ENCODE measurements at places on chromosomes 5 and 9.

DNA sequence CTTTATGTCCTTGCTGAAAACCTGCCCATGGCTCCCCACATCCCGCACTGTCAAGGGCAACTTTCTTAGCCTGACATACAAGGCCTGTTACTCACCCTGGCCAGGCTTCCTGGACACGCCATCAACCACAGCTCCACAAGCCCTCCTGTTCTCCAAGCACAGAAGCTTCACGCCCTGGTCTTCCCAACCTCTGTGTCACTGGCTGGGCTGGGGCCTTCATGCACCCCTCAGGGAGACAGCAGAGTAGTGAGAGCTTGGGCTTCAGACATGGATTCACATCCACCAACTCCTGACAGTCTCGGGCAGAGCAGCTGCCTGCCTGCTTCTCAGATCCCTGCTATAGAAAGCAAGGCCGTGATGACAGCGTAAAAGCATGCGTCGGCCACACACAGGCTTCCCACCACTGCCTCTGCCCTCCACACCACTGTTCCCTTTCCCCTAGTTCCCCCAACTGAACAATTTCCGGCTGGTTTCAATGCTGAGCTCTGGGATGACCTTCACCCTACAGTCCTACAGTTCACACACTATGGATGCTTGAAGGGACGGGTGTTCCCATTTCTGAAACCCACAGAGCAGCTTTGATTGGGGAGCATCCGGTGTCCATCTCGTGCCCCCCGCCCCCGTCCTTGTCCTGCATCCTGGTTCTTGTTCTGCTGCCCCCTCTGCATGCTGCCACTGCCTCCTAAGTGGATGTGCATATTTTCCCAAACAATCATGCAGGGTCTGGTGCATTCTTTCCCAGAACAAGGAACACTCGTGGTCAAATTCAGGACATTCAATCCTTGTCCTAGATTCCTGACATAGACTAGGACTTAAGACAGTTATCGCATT lies 33.4 kb upstream of the ADAMTS2 start:
- no peak for DNase-seq

- no peak for DNase-seq
Observed at GRCh38 chr9:129987047-129987446, 55.9 kb downstream of the FNBP1 start.

- no peak for DNase-seq
Observed at GRCh38 chr9:113888976-113889375, 12.9 kb downstream of the ZNF618 start.

DNA sequence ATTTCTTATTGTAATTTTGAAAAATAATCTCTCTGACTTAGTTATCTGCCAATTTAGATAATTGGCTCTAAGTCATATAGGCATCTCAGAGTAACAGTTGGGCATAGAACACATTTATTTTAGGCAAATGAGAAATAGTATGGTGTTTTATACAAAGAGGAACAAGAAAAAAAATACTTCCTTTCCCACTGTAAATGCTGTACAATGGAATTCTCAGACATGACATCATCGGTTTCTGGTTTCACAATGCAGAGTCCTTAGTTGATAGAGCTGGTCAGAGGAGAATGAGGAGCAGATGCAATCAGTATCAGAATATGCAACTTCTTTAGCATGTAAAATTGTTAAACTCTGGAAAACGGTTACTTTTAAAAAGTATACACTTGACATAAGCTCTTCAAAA lies 49.4 kb downstream of the PLK2 start:
- no peak for DNase-seq

DNA sequence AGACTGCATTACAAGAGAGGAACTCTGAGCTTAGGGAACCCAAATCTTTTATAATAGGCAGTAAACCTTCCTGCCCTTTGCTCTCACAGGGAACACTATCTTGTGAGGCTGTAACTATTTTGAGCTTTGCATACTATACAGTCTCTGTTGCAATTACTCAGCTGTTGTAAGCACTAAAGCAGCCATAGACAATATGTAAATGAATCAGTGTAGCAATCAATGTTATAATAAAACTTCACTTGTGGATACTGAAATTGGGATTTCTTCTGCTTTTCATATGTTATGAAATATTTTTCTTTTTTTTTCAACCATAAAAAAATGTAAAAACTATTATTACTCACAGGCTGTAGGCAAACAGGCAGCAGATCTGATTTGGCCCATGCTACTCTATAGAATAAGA lies 16.7 kb upstream of the UBQLN1 start:
- no peak for DNase-seq

GRCh38 chr5:160293901-160294561 lies 18.3 kb downstream of the CCNJL start:
- no peak for DNase-seq

DNA sequence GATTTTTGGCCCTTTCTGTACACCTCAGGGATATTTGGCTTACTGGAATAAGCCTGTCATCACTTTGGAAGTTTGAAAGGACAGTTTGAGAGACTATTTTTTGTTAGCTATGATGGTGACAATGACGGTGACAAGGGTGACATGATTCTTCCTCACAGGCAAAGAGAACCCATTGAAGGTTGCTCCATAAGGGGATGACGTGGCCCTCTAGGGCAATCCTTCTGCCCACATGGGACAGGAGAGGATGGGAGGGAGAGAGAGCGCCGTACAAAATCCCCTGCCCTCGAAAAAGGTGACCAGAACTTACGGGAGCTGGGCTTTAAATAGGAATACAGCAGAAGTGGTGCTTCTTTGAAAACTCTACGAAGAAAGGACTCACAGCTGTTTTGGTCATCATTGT lies 22.6 kb downstream of the HRH2 start:
- no peak for DNase-seq

- no peak for DNase-seq
Observed at GRCh38 chr5:36787365-36788093, 89.0 kb upstream of the NIPBL start.

DNA sequence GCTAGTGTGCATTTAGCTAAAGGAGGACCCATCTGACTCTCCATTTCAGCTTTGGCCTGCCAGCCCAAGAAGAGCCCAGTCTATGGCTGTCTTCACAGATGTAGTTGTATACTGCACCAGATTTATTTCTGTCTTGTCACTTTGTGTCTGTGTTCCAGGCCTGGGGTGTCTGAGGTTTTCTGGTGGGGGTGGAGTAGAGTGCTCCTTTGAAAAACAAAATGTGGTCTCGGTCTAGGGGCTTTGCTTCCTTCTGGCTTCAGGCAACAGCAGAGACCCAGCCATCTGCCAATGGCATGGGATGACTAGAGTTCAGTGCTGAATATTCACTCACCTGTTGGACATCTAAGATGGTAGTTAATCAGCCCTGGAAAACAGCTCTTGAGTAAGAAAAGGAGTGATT lies 10.9 kb downstream of the IGIP start:
- DNase-seq: no peak
